ENCODE measurements at places on chromosomes 16 and 17.

GRCh38 chr16:29825145-29826044, 5.1 kb downstream of the MVP start:
- peak; percentile 74 for DNase-seq

DNA sequence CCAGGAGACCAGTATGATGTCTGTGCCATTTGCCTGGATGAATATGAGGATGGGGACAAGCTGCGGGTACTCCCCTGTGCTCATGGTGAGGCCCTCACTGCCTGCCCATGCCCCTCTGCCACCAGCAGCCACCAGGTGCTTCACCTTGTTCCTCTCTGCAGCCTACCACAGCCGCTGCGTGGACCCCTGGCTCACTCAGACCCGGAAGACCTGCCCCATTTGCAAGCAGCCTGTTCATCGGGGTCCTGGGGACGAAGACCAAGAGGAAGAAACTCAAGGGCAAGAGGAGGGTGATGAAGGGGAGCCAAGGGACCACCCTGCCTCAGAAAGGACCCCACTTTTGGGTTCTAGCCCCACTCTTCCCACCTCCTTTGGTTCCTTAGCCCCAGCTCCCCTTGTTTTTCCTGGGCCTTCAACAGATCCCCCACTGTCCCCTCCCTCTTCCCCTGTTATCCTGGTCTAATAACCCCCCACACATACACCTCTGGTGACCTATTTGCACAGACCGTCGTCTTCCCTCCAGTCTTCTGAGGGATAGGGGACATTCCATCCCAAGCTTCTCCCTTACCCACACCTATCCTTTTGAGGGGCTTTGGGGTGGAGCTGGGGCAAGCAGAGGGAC, 3.7 kb downstream of the PFN1 start:
- no peak for DNase-seq

DNA sequence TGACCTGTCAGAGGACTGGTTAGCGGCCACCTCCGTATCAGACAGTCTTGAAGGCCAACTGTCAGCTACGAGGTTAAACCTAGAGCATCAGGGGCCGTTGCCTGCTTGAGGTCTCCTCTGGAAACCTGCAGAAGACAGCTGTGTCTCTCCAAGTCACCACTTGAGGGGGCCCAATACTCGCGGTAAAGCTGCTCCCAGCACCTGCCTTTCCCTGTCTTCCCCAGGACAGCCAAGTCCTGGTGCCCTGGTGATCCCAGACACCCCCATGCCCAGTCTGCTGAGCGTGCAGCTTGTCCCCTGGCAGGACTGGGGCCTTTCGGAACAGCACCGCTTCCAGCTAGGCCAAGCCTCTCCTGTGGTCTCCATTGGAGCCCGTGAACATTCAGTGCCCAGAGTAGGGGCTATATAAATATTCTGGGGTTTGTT, 80.1 kb downstream of the DNAH17 start:
- DNase-seq, result peak; percentile 84

GRCh38 chr17:7719661-7720060, 2.1 kb downstream of the DNAH2 start:
- no peak for DNase-seq

DNA sequence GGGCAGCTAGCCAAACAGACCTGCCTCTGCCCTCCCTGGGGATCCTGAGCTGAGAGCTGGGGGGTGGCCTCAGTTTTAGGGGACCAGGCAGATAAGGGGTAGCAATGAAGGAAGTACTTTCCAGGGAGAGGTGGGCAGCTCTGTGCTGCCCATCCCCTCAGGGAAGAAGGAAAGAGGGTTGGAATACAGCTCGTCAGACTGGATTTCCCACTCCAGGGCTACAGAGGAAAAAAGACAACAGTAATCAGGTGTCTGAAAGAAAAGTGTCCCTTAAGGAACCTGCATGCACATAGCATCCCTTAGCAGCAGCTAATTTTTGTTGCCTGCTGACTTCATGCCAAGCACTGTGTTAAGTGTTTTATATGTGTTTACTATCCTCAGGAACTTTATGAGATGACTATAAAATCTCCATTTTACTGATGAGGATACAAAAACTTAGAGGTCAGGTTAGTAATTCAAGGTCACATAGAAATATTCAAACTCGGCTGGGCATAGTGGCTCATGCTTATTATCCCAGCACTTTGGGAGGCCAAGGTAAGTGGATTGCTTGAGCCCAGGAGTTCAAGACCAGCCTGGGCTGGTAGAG, 3.2 kb upstream of the MRPL58 start:
- DNase-seq, result peak; percentile 16

- no peak for DNase-seq
Observed at GRCh38 chr16:65793781-65794180, 572.7 kb upstream of the CDH5 start.

DNA sequence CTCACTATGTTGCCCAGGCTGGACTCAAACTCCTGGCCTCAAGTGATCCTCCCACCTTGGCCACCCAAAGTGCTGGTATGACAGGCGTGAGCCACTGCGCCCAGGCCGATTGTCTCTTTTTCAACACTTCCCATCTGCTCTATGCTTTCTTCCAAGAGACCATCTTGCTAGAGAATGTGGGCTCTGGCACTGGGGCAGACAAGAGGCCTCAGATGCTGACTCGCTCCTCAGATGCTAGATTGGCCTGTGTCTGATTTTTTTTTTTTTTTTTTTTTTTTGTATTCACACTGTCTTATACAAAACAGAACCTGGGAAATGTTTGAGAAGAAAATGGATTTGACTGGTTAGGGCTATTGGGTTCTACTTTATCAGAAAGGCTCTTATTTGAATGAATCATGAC, 58.2 kb downstream of the CYB5D2 start:
- no peak for DNase-seq

GRCh38 chr16:30151091-30151490, 28.1 kb upstream of the MAPK3 start:
- DNase-seq, result no peak

DNA sequence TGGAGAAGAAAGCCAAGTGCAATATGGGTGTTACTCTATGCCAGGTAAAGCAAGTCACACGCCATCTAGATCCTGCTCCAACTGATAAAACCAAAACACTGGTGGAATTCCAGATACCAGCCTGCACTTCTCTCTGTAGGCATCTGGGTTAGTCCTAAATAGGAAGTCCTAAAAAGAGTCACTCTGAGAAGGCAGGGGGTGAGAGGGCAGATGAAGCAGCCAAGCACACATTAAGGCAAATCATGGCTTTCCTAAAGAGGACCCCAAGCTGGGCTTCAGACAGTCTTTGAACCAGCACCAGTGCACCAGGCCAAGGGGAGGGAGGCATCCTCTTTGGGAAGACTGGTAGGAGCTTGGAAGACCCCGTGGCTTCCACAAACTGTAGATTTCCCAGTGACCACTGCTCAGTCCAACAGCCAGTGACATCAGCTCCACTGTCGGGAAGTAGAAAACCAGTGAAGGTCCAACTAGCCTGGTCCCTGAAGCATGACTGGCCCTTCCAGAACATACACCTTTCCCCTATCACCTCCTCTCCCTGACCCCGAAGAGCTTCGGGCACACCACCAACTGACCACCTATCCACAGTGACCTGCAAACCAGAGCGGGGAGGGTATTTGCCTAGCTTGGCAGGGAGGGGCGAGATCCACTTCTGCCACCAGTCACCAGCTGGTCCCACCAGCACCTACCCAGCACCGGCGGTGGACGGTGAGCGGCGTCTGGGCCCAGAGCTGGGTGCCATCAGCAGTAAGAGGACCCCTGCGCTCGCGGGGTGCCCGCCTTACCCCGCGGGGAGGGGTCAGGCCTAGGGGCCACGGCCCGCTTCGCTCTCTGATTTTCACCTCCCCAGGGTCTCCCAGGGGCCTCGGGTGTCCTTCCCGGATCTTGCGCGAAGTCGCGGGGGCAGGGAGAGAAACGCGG, 1.0 kb downstream of the LITAF start:
- DNase-seq, result peak; percentile 44

GRCh38 chr16:27286451-27286850, 17.9 kb upstream of the NSMCE1 start:
- DNase-seq, result no peak

GRCh38 chr17:57266902-57267311, 10.6 kb downstream of the MSI2 start:
- no peak for DNase-seq

DNA sequence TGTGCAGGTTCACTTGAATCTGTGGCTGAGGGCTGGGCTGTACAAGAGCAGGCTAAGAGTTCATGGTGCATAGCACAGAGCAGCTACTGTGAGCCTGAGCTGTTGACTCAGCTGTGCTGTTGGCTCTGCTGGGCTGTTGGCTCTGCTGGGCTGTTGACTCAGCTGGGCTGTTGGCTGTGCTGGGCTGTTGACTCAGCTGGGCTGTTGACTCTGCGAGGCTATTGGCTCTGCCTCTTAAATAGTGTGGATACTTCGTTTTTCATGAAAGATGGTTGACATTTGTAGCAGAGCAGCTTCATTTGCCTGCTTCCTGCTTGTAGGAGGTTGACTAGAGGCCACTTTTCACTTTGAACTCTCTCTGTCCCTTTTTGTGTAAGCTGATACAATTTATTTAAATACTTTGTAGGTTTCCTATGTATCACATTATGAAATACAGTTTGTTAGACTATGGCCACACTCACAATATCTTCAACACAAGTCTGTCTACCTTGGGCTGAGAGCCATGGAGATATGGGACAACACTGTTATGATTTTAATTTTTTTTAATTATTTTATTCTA, 40.3 kb upstream of the CCNF start:
- no peak for DNase-seq

- no peak for DNase-seq
Observed at GRCh38 chr17:27511168-27511883, 55.1 kb downstream of the KSR1 start.

- DNase-seq, result no peak
Observed at GRCh38 chr16:9422762-9423513, 331.5 kb downstream of the HAPSTR1 start.

GRCh38 chr16:21656795-21657768, 4.7 kb upstream of the IGSF6 start:
- DNase-seq, result peak; percentile 65

DNA sequence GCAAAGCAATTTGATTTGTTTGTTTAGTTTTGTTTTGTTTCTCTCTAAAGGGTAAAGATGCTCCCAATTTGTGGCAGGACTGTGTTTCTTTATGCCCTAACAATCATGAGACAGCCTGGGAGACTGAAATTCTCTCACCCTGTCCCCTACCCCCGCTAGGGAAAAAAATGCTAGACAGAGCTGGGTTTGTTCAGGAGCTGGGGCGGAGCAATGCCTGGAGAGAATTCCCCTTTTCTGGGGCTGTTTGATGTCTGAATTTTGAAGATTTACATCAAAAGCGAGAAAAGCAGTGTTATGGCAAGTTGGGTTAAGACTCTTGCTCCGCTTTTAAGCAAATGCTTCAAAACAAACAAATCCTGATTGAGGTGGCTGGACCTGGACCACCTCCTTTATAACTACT, 8.4 kb downstream of the MAF start:
- DNase-seq, result no peak

- no peak for DNase-seq
Observed at GRCh38 chr17:17151055-17151454, 55.1 kb downstream of the PLD6 start.

DNA sequence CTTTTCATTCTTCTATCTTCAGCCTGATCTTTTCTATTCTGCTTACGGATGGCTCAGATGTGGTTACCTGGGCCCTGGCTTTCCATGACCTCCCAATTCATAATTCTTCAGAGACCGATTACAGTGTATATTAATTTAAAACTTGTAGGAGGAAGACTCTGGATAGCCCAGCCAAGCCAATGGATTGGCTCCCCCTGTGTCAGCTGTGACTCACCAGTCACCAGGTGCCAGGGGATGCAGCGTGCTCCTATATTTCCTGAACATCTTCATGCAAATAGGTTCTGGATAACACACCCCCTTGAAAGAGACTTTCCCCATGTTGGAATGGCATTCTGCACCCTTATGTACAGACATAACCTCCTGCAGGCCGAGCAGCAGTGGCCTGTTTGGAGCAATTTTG, 208.3 kb upstream of the WSCD1 start:
- DNase-seq, result no peak

DNA sequence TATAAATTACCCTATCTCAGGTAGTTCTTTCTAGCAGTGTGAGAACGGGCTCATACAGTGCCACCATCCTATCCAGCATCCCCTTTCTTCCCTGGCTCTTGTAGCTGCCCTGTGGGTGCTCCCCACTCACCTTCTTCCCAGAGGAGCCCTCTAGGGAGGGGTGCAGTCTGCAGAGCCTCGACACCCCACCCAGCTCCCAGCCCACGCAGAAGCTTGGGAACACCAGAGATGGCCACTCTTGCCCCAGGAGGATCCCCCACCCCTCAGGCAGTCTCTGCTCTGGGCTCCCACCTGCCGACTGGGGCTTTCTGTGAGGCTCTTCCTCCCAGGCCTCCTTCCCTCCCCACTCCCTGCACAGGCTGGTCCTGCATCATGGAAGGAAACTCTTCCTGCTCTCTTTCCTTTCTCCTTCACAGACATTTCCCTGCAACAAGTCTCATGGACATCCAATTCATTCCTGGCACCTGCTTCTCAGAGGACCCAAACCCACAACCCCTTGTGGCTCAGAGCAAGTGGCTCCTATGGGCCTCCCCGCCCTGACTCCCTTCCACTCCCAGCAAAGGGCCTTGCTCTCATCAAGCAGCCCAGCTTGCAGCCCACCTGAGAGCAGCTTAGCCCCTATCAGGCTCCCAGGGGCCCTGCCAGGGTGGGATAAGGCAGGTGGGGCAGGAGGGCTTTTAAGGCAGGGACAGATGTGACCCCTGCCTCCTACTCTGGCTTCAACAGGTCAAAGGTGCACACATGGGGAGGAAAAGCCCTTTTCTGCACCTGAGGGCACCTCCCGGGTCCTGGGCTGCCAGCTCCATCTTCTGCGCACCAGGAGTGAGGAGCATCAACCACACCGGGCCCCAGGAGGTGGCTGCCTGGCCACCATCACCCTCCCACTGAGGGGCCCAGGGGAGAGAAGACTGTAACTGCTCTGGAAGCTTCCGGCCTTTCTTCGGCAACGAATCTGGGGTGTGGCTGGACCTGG, 263.8 kb upstream of the TNRC6C start:
- DNase-seq, result no peak

- DNase-seq, result no peak
Observed at GRCh38 chr17:65809366-65809765, 247.9 kb upstream of the AXIN2 start.

DNA sequence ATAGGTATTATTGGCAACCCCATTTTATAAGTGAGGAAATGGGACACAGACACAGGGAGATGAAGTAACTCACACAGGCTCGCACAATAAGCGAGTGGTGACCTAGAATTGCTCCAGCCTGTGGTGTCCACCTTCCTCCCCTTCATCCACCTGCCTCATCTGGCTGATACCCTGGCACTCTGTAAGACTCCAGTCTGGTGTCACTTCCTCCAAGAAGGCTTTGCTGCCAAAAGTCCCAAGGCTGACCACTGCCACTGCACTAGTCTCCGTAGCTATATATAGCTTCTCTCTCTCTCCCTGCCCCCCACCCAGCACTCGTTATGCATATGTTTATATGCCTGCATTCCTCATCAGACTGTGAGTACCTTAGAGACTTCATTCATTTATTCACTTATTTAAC, 66.1 kb upstream of the SREBF1 start:
- no peak for DNase-seq

All from GM20000 (cell line).